Iris pigment epithelial cell (primary cell): ENCODE measurements at places on chromosomes 3 and 15.

GRCh38 chr3:18529631-18530030, 104.5 kb upstream of the SATB1 start:
- no peak for DNase-seq

GRCh38 chr3:107525644-107526305, 3.0 kb downstream of the BBX start:
- peak; percentile 7 for DNase-seq

GRCh38 chr3:179880868-179881267, 155.9 kb downstream of the PEX5L start:
- DNase-seq, result no peak

- no peak for DNase-seq
These were observed 876.6 kb downstream of the TUSC7 start for GRCh38 chr3:117586161-117586560.

GRCh38 chr3:37493485-37494080, 319.2 kb upstream of the LRRFIP2 start:
- no peak for DNase-seq

- no peak for DNase-seq
These were observed 78.9 kb upstream of the BLM start for GRCh38 chr15:90638201-90638691.

- no peak for DNase-seq
These were observed 6.7 kb upstream of the VGLL4 start for GRCh38 chr3:11650391-11650790.

DNA sequence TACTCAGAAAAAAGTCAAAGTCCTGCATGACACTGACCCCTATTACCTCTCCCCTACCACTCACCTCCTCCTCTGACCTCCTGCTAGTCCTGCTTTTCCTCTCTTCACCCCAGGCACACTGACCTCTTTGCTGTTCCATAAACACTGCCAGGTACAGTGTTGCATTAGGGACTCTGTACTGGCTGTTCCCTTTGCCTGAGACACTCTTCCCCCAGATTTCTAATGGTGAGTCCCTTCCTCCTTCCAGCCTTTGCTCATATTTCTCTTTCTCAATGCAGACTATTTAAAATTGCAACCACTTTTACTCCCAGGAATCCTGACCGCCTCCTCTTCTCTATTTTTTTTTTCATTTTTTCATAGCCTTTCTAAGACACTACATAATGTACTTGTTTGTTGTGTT, 36.3 kb upstream of the UBE2E2 start:
- no peak for DNase-seq

DNA sequence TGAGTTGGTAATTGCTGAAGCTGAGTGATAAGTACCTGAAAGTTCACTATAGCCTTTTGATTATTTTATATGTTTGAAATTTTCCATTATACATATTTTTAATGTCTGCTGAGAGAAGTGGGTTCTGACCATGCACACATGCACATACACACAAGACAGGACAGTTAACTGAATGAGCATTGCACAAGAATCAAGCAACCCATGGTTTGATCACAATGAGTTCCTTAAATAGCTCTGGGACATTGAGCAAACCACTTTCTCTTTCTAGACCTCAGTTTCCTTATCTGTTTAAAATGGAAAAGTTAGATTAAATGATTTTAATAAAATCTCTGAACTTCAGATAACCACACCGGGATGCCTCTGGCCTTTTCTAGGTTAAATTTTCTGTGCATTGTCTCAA, 26.7 kb downstream of the SNTN start:
- no peak for DNase-seq

DNA sequence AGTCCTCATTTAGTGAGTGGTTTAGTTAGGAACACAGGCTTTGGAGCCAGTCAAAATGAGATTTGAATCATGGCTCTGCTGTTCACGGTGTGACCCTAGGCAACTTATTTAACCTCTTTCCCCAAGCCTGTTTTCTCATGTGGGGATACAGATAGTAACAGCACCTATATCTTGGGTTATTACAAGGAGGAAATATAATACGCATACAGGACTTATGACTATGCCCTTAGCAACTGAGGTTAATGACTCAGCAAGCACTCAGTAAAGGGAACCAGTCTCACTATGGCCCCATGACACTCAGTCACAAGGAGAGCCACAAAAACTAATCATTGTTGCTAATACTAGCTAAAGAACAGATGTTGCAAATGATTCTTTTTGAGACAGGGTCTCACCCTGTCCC, 45.9 kb downstream of the SUMF1 start:
- peak; percentile 83 for DNase-seq

DNA sequence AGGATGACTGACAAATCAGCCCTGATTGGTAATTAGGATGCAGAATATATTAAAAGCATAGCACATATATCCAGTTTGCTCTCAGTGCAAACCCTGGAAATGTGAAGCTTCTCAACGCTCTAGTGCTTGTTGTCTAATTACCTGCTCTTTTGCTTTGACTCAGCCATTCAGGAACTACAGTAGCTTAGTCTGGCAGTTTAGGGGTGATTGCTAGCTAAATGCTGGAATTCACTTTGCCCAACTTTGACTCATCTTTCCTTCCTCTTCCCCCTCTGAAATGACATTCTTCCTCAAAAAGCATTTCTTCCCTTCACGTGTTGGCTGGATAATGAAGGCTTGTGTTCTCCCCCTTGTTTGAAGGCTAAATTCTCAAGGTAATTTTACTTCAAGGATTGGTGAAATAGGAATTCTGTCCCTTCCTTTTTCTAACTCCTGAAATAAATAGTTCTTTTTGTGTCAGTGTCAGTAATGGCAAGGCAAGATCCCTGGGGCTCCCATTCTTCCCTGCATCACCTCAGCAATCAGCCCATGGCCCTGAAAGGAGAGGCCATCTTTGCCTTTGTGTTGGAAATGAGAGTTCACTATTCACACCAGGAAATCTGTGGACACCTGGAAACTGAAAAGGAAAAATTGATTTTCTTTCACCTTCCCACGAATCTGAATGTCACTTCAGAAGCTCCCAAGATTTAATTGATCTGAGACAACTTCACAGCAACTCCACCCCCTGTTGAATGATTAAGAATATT, 103.6 kb downstream of the ECT2 start:
- DNase-seq, result no peak

- peak; percentile 93 for DNase-seq
These were observed 7.6 kb downstream of the HDC start for GRCh38 chr15:50257924-50258323.

- no peak for DNase-seq
These were observed 744.7 kb downstream of the EPHA3 start for GRCh38 chr3:89851974-89852621.

GRCh38 chr3:46972396-46972795, 4.1 kb downstream of the CCDC12 start:
- DNase-seq, result no peak

DNA sequence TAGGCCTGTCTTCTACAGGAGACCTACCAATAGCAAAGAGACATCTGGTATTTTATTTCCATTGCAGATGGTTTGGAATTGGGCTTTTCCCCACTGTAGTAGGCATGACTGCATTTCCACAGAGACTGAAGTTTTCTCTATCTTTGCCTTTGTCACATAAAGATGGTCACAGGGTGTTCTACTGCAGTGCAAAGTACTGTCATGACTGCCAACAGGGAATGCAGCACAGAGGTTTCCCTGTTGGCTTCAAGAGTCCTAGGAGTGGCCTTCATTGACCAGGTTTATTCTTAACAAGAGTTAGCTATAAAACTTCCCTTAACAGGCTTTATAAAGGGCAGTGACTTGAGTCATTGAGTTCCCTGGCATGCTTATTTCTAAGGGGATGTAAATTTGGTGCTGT, 36.8 kb upstream of the TM4SF4 start:
- DNase-seq, result no peak

DNA sequence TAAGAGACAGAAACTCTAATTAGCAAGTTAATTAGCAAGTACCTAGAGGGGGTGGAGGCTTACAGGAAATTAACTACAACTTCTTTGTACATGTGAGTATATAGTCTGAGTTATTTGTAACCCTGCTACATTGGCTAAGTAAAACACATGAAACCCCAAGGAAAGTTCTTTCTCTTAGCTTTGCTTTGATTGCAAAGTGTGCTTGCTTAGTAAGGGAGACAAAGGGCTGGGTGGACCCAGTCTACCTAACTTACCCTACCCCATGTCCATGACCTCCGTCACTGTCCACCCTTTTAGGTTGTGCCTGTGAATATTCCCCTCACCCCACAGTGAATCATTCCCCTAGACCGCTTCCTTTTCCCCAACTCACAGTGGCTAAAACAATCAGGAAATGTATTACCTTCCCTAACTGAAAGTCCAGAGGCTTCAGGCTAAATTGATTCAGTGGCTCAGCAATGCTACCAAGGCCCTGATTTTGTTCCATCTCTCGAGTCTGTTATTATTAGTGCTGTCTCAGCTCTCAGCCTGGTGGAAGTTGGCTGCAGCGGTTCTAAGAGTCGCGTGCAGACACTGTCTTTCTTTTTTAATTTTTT, 31.1 kb upstream of the RYR3 start:
- DNase-seq, result peak; percentile 42
